ENCODE measurements at places on chromosomes 3 and 15.

DNA sequence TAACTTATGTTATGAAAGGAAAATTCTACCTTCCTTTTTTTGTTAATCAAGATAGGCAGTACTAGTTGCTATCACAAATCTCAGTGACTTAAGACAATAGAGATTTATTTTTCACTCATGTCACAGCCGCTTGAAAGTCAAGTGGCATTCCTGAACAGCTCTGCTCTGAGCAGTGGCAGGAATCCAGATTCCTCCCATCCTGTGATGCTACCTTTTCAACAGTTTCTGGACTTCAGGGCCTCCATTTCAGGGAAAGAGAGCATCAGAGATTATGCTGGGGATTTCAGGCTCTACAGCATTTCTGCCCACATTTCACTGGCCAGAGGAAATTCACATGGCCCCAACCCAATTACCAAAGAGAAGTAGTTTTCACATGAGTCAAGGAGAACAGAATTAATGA lies 83.4 kb downstream of the IL1RAP start:
- no peak for DNase-seq

GRCh38 chr15:42608110-42608531 lies 32.7 kb downstream of the STARD9 start:
- DNase-seq = no peak

DNA sequence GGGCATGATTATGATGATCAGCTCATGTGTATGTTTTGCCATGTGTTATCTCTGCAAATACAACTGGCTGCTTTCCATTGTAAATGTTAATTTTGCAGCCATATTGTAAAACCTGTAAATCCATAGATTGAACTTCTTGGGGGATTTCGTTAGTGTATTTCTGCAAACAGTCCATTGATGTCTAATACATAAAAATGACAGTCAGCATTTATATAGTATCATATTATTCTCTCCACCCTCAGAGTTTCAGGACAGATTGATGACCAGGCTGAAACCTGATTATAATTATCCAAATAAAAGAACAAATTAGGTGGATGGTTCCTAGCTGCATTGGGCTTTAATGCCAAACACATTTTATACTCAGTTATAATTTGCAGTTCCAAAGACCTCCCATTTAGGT lies 276.8 kb downstream of the FEZF2 start:
- no peak for DNase-seq

DNA sequence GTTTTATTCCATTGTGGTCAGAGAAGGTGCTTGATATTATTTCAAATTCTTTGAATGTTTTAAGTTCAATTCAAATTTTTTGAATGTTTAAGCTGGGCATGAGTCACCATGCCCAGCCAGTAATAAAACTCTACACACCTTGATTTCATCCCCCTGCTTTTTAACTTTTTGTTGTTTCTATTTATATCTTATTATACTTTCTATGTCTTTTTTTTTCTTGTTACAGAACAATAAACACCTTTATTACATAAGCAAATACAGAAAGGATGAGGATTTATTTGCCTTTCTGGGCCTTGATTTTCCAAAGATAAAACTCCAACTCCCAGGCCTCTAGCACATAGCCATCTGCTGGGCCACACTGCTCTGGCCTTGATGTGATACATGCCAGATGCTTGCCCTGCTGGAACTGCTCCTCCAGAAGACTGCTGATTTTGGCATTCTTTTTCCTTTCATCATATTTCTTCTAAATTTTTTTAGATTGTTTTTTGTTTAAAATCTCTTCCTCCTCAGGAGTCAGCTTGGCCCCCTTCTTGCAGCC lies 14.0 kb downstream of the DNAH12 start:
- no peak for DNase-seq

- DNase-seq = no peak
These were observed 147.8 kb downstream of the NEK10 start for GRCh38 chr3:27221264-27221932.

GRCh38 chr3:76551739-76552138 lies 488.2 kb upstream of the ROBO2 start:
- no peak for DNase-seq

- no peak for DNase-seq
These were observed 5.8 kb downstream of the LIPC start for GRCh38 chr15:58437531-58438105.

- no peak for DNase-seq
These were observed 50.7 kb downstream of the UMPS start for GRCh38 chr3:124780761-124781475.

- no peak for DNase-seq
These were observed 14.1 kb downstream of the MYLK start for GRCh38 chr3:123870033-123870432.

DNA sequence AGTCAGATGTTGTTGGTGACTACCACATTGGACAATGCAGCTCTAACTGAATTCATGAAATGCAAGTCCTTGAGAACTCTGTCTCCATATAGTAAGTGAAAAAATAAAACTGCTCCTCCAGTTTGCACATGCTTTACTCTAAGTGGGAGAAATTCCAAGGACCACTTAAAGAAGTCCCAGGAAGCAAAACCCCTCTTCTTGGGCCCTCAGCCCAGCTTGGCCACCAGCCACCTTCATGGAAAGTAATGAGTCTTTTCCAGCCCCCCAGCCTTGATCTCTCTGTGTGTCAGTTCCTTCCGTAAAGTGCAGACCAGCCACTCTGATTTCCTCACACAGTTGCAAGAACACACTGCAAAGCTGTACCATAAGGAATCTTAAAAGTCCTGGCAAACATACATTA lies 34.5 kb downstream of the DAPK2 start:
- DNase-seq = no peak

GRCh38 chr3:61111825-61112224 lies 139.4 kb downstream of the FHIT start:
- DNase-seq = no peak

DNA sequence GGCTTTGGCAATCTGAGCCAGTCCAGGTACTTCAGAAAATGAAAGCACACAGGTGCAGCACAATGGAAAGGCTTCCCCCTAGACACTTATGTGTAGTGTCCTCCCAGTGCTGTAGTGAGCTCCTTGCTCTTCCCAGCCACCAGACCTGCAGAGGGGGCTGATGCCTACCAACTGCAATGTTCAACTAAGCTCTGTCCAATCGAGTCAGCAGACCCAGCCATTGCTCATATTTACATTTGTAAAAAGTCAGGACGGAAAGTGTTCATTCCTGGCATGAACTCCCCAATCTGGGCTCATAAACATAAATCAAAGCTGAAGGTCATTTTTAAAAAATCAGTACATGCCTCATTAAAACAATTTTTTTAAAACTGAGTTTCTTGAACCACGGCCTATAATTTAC lies 73.0 kb downstream of the FOXP1 start:
- DNase-seq = no peak

- DNase-seq = no peak
These were observed 103.6 kb upstream of the PFN2 start for GRCh38 chr3:150074277-150074676.

DNA sequence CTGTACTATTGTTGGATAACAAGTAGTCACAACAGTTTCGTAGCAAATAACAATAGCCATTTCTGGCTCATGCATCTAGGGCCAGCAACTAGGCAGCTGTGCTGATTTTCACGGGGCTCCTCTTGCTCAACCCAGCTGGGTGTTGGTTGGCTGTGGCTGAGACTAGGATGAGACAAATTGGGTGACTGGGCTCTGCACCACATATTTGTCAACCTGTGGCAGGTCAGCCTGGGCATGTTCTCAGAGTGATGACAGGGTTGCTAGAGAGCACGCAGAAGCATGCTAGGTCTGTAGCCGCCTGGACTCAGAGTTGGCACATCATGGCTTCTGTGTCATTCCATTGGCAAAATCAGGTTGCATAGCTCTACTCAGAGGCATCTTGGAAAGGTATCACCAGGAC lies 175.9 kb downstream of the OTOL1 start:
- DNase-seq = no peak

DNA sequence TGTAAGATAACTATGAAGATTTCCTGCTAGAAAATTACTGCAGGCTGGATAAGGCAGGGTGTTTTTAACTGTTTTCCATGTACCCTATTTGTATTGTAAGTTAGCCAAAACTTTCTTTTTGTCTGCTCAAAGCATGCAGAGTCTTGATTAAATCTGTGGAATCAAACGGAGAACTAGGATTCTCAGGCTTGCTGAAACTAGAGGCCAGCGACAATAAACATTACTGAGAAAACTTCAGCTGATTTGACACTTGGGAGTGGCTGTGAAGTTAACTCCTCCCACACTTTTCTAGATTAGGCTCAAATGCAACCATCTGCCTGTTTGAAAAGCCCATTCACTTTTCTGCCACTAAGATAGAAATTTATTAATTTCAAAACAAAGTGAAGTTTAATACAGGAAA lies 153.2 kb upstream of the FRMD4B start:
- no peak for DNase-seq

GRCh38 chr15:57920911-57921310 lies 144.6 kb downstream of the ALDH1A2 start:
- no peak for DNase-seq

GRCh38 chr15:44058126-44058525 lies 136.9 kb downstream of the FRMD5 start:
- no peak for DNase-seq

- no peak for DNase-seq
These were observed 548.6 kb downstream of the MAGI1 start for GRCh38 chr3:65490114-65490513.

DNA sequence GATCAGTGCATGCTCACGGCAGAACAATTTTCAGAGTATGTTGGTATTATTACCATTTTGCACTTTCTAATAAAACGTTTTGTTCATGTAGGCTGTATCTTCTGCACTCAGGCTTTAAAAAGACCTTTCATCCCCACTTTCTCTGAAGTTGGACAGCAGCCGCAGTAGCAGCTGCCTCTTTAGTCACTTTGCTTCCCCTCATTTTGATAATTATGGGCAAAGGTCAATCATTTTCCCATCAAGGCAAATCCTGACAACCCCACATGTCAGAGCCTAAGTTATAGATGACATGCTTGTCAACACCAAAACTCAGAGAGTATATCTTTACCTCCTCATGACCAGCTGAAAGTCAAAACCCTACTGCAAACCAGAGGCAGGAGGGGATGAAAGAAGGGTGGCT lies 99.7 kb downstream of the ROBO2 start:
- DNase-seq = no peak

DNA sequence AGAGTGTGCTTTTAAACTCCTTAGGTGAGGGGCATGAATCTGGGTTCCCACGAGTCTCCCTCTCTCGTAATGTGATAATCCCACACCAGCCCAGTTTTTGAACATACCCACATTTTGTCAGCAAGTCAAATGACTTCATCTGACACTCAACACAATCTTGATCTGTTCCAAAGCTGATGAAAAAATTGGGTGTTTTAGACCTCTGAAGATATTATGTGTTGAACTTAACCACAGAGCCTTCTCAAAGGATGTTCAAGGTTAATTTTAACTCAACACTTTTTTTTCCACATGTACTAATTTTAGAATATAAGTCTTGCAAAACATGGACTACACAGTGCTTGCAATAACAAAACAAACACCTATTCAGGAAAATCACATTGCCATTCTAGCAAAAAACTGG lies 123.1 kb downstream of the TGFBR2 start:
- no peak for DNase-seq

- no peak for DNase-seq
These were observed 14.8 kb downstream of the ARNT2 start for GRCh38 chr15:80418892-80419537.

- no peak for DNase-seq
These were observed 15.1 kb downstream of the FBXL22 start for GRCh38 chr15:63612300-63612699.

DNA sequence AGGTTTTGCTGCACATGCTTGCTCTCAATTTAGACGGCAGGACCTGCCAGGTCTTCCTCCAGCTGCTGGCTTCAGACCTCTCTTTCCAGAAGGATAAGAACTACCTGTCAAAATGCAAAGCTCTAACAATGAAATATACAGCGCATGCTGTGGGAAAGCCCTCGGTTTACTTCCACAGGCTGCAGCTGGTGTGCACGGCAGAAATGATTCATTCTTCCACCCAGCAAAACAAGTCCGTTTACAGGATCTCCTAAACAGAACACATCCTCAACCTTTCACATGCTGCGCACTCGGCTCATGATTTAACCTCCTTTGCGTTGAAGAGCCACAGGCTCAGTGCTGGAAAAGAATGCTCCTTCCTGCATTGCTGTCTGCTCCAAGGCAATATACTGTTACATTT lies 92.4 kb upstream of the WNT5A start:
- no peak for DNase-seq

- DNase-seq = no peak
These were observed 10.6 kb downstream of the DENND6A start for GRCh38 chr3:57682284-57682683.

- DNase-seq = no peak
These were observed 46.6 kb upstream of the RASGRP1 start for GRCh38 chr15:38611228-38611627.

DNA sequence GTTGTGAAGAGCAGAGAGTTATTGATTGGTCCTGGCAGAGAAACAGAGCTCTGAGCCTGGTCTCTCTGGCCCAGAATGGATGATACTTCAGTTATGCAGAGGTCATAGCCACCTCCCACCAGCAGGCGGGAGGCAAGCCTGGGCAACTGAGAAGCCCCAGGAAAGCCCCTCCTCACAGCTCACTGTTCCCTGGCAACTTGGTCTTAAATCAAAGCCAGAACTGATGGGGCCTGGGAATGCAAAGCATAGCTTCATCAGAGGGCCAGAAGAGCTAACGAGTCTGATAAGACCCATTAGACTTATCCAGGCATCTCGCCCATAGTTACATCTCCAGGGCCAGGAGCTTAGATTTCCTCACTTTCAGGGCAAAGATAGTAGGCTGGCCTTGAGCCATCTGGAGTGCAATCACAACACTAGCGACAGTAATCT lies 5.5 kb upstream of the COLQ start:
- no peak for DNase-seq

GRCh38 chr3:10870296-10870695 lies 54.3 kb downstream of the SLC6A11 start:
- no peak for DNase-seq

DNA sequence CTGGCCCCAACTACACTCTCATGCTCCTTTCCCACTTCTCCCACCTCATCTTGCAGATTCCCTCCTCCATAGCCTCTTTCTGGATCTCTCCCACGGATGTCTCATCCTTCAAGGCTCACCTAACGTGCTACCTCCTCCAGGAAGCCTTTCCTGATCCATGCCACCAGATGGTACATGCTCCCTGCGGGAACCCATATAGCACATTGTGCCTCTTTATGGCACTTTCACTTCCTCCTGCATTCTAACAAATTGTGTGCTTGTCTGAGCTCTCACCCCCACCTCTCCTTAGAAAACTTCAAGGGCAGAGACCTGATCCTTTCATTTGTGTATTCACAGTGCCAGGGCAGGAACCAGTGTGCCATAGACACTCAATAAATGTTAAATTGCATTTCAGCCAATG lies 63.0 kb downstream of the HES1 start:
- DNase-seq = no peak

- no peak for DNase-seq
These were observed 33.2 kb downstream of the ARNT2 start for GRCh38 chr15:80437334-80437891.

- DNase-seq = no peak
These were observed 1.4 kb upstream of the PRSS50 start for GRCh38 chr3:46719044-46719565.

DNA sequence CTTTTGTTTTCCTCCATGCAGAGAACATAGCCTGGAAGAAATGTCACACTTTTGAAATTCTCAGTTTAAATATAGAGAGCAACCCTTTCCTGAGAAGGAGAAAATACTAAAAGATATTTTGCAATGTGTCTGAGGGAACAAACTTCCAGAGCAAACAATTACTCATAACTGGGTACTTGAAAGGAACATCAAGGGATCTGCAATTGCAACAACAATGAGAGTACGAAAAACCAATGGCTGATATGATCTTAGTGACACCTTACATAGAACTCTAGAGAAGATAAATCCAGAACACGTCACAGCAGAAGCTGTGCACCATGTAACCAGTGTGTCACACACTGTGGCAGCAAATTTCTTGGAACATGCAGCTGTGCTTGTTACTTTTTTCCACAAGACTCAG lies 14.6 kb upstream of the ARPP21 start:
- DNase-seq = no peak

Data from activated naive CD4-positive, alpha-beta T cell (primary cell).